ENCODE measurements at places on chromosomes 3 and 15. TPM values are rescaled to one million over a fixed set of nuclear protein-coding genes. Genes with fewer than 3 reads are reported as not detected.
A peak's percentile ranks its signal among the peaks of the same experiment; 100 is the strongest.

GRCh38 chr3:61573441-61573840 lies 12.1 kb downstream of the PTPRG start:
- no peak for DNase-seq

Gene ONECUT1
- 0.69 TPM for total RNA-seq

Gene KLHL40
- not detected for total RNA-seq

Gene GREM1
- total RNA-seq, result 0.44 TPM

GRCh38 chr3:105780107-105780506 lies 88.7 kb downstream of the CBLB start:
- DNase-seq, result no peak

Gene NAA50
- total RNA-seq, result 76.7 TPM

Gene ITIH3
- not detected for total RNA-seq

DNA sequence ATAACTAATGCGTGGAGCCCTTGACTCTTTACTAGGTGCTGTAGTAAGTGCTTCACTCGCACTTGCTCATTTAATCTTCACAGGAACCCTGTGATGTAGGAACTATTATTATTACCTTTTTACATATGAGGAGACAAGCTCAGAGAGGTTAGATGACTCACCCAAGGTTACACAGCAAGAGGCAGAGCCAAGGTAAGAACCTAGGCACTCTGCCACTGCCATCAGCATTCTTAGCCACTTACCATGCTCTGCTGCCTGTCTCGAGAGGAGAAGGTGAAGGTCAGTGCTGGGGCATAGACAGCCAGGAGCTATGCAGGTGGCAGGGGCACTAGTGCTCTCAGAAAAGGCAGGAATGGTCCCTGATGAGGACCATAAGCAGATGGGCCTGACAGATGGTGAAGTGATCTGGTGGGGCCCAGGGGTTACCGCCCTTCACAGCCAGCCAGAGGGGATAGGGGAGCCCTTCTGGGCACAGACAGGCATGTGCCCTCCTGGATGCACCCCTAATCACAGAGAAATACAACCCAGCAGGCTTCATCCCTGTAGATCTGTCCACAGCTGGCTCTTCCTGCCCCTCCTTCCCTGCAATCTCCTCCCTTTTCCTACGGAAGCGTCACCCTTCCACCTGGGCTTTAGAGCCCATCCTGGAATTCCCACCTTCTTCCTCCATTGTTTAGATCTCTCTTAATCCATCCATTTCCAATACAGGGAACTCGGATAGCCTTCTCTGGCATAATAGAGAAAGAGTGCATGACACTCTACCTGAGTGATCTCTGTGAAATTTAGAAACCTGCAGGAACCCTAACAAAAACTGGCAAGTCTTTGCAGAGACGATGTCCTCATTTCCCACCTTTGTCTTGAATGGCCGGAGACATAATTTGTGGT lies 26.9 kb downstream of the ABTB1 start:
- no peak for DNase-seq

Gene HTR3E
- total RNA-seq, result not detected

- no peak for DNase-seq
These were observed 17.3 kb downstream of the SUCNR1 start for GRCh38 chr3:151890721-151891141.

GRCh38 chr15:20645956-20646355 lies 104.4 kb upstream of the GOLGA6L6 start:
- no peak for DNase-seq

- no peak for DNase-seq
These were observed 120.0 kb downstream of the TMCO5A start for GRCh38 chr15:38054488-38054887.

DNA sequence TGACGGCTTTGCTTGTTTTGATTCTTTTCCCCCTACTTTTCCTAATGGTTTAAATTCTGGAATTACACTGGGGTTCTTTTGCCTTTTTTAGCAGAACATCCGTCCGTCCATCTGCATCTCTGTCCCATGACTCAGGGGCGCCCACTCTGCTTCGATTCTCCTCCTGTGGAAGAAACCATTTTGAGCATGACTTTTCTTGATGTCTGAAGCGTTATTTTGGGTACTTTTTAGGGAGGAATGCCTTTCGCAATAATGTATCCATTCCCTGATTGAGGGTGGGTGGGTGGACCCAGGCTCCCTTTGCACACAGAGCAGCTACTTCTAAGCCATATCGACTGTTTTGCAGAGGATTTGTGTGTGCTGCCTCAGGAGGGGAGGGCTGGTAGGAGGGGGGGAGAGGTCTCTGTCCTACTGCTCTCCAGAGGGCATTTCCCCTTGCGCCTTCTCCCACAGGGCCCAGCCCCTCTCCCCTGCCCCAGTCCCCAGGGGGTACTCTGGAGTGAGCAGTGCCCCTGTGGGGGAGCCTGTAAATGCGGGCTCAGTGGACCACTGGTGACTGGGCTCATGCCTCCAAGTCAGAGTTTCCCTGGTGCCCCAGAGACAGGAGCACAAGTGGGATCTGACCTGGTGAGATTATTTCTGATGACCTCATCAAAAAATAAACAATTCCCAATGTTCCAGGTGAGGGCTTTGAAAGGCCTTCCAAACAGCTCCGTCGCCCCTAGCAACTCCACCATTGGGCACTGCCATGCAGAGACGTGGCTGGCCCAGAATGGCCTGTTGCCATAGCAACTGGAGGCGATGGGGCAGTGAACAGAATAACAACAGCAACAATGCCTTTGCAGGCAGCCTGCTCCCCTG lies 19.5 kb upstream of the BSN start:
- DNase-seq, result peak; percentile 26

DNA sequence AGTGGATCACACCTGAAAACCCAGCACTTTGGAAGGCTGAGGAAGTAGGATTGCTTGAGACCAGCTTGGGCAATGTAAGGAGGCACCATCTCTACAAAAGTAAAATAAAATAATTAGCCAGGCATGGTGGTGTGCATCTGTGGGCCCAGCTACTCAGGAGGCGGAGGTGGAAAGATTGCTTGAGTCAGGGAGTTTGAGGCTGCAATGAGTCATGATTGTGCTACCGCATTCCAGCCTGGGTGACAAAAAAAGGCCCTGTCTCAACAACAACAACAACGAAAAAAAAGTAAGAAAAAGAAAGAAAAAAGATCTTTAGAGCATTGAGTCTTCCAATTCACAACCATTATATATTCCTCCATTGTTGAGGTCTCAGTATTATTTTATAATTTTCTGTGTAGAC lies 192.4 kb upstream of the DPH6 start:
- no peak for DNase-seq

DNA sequence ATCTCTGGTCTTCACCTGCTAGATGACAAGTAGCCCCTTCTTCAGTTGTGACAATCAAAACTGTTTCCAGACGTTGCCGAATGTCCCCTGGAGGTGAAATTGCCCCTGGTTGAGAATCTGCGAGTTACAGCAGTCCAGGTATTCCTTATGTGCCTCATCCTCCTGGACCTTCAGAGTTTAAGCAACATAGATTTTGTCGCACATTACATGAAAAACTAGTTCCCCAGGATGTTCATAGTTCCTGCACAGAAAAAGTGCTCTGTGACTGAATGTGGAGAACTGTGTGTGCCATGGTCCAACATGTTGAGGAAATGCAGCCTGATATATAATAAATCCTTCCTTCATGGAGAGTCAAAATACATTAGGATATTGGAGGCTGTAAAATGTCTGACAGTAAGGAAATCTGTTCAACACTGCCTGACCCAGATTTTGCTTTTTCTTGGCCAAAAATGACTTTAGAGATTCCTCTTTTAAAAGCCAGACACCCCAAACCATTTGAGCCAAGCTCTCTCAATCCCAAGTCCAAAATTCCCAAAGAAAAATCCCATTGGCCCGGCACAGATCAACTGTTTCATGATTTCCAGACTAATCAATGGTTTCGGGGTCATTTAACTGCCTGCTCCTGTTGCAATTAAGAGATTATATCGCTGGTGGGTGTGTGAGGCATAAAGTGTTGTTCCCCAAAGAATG lies 20.4 kb upstream of the SHC4 start:
- DNase-seq, result no peak

DNA sequence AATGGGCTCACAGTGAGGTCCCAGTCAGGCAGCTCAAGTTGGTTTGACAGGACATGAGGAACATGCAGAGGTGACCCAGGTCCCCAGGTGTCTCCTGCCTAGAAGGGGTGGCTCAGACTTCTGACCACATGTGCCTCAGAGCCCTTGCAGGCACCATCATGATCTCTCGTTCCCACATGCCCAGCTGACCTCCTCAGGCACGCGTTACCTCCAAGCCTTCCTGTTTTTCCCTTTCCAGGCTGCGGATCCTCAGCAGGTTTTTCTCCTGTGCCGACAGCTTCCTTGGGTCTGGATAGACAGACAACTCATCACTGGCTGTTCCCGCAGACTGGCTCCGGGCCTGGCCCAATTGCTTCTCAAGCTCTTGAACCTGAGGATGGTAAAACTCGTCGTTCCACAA lies 30.4 kb downstream of the CCDC13 start:
- DNase-seq, result peak; percentile 1
